ENCODE measurements at places on chromosomes 5 and 9.

DNA sequence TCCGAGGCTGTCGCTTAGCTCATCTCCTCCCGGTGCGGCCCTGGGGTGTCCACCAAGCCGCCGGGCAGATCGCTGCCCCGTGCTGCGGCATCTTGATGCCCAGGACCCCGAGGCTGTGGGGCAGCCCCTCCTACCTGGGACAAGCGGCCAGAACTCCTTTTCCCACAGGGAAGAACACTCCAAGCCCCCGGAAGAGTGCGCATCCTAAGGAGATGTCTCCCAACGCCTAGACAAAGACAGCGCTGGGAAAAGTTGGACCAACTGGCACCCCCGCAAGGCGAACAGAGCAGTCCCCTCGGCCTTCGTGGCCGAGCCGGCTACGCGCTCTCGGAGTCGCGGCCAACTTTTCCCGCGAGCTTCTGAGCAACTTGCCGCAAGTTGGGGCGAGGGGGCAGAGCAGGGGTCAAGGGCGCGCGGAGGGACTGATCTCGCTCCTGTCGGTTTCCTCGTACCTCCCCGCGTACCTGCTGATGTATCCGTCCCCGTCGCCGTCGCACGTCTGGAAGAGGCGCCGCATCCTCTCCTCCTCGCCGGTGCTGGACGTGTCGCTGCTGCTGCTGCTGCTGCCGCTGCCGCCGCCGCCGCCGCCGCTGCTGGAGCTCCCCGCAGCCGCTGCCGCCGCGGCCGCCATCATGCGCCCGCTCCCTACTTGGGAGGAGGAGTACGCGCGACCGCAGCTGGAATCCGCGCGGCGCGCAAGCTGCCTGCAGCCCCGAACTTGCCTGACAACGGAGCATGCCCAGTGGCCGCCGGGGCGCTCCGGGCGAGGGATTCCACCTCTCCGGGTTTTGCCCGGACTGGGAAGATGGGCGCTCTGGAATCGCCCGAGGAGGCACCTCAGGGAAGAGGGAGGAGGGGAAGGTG is at the start of gene MCC:
Gene MCC (minus strand): TSS at position 673 of the 864 bp plus-strand sequence.
- DNase-seq: peak; percentile 96

DNA sequence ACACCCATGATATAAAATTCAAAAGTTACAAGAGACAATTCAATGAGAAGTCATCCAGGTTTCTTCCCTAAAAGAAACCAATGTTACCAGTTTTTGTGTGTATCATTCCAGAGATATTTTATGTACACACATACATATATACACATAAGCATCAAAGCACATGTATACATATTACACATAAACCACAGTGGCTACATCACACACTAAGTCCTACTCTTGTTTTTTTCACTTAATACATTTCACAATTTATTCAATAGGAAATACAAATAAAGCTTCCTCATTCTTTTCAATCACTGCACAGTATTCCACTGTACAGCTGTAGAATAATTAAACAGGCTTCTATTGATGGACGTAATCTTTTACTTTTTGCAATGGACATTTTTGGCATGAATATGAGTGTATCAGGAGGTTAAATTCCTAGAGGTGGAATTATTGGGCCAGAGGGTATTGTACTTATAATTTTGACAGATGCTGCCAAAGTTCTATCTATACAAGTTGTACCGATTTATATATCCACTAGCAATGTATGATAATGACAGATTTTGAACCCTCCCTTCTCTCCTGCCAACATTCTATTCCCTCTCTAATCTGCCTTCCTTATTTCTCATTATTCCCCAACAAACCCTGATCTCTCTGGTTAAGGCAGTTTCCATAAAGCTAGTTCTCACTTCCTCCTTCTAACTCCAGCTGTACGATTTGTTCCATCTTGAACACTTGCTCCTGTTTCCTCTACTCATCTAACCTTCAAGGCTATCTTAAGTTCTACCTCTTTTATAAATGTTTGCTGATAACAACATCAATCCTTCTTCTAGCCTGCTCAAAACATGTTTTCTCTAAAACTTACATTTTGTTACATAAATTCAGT is 35.2 kb downstream of the MRPS27 start:
- DNase-seq: no peak

GRCh38 chr5:72996632-72997031 is 40.8 kb downstream of the FCHO2 start:
- DNase-seq: no peak

- no peak for DNase-seq
Observed at GRCh38 chr5:43573058-43573457, 16.2 kb upstream of the PAIP1 start.

DNA sequence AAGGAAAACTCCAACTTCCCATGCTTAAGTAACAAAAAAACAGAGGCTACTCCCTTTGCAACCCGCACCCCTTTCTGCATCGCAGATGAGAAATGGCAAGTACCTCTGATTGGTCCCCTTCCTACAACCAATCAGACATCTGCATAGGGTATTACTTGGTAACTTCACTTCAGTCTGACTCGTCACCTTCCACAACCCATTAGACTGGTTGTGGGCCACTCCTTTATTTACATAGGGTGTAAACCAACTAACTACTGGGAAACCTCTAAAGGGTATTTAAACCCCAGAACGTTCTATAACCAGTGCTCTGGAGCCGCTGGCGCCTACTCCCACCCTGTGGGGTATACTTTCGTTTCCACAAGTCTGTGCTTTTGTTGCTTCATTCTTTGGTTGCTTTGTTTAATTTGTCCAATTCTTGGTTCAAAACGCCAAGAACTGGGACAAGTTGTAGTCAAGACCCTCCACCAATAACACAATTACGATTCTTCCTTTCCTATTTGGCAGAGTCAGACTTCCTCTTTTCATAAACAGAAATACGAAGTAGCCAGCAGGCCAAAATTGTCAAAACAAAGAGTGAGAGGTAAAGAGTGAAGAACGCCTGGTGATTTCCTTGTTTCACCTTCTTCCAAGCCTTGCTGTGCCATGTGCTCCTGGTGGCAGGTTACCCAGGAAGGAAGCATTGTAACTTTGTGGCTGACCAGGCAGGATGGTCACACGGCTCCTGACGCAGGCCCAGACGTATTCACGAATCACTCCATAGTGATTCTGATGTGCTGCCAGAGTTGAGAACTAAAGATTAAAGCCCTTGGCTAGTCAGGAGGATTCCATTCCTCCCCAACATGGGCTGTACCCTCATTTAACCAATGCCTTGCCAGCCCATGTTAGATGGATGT is 477.4 kb downstream of the ARHGEF28 start:
- peak; percentile 60 for DNase-seq

DNA sequence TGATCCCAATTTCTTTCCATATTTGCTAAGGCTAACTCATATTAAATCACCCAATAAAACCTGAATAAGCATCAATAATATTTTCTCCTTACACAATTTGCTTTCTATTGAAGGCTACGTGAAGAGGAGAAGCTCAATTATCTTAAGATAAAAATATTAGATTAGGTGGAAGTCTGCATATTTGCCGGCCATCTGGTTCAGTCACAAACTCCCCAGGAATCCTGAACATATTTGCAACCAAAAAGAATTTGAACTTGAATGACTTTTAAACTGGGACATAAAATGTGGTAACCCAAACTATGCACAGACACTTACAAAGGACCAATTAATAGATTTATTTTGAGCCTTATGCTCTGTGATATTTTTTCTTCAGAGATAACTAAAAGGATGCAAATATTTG is 92.3 kb downstream of the HAPLN1 start:
- DNase-seq: no peak

- no peak for DNase-seq
Observed at GRCh38 chr9:84748112-84748511, 78.6 kb downstream of the NTRK2 start.

DNA sequence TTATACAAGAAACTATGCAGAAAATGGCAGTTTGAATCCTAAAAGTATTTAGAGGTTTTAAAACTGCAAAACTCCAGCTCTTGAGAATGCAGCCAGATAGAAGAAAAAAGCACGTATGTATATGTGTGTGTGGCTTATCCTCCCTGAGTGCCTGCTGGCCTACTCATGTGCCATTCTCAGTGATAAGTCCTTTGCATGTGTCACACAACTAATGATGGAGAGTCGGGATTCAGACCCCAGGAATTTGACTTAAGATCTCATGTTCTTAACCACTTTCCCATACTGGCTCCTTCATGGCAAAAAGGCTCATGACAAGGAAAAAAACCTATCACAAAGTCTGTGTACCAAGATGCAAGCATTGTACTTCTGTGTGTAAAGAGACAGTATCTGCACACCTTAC is 26.6 kb downstream of the SMARCA2 start:
- no peak for DNase-seq

DNA sequence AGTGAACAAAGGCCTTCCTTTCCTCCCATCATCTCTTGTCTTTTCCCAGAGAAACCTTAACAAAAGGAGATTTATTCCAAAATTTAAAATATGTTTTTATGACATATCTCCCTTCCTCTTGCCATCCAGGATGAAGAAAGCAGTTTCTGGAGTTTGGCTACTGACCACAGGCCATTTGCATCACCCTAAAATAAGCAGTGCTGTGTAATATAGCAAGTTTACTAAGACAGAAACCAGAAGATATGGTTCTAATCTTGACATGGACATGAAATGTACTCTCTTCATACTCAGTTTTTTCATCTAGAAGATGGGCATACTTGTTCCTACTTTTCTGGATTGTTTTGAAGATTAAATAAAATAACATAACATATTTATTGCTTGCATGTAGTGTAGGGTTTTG is 50.2 kb upstream of the ZFAND5 start:
- DNase-seq: no peak

DNA sequence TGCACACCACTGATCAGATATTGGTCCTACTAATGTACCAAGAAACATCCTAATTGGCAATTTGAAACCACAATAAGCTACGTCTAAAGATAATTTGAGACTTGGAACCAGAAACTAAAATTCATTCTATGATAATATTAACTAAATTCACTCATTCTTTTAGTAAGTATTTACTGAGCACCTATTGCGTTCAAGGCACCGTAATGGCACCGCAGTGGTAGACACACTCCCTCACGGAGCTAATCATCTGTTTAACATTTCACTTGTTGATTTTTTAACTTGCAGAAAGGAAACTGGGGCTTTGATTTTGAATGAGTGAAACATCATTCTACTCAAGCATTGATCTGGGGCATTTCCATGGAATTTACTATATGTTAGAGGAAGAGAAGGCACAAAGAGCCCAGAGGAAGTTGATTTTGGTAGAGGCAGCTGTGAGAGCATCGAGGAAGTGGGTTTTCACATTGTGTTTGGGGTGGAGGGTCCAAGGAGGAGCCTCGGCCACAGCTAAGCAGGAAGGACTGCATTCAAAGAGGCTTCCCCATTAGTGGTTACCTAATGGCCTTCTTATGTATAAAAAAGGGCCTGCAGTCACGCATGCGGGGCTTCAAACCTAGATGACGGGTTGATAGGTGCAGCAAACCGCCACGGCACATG is 7.1 kb downstream of the RAPGEF1 start:
- no peak for DNase-seq

- DNase-seq: no peak
Observed at GRCh38 chr9:98396656-98397055, 141.2 kb upstream of the TBC1D2 start.

- no peak for DNase-seq
Observed at GRCh38 chr5:67052034-67052433, 144.6 kb downstream of the CD180 start.

- peak; percentile 15 for DNase-seq
Observed at GRCh38 chr5:9421884-9422283, 124.0 kb downstream of the SEMA5A start.

GRCh38 chr5:52334367-52334766 is 453.3 kb upstream of the ITGA1 start:
- no peak for DNase-seq

- DNase-seq: no peak
Observed at GRCh38 chr9:85858056-85858750, 82.7 kb upstream of the NAA35 start.

GRCh38 chr5:16776611-16777251 is 159.4 kb downstream of the MYO10 start:
- DNase-seq: no peak

- no peak for DNase-seq
Observed at GRCh38 chr5:115463983-115464382, 80.6 kb downstream of the FEM1C start.

DNA sequence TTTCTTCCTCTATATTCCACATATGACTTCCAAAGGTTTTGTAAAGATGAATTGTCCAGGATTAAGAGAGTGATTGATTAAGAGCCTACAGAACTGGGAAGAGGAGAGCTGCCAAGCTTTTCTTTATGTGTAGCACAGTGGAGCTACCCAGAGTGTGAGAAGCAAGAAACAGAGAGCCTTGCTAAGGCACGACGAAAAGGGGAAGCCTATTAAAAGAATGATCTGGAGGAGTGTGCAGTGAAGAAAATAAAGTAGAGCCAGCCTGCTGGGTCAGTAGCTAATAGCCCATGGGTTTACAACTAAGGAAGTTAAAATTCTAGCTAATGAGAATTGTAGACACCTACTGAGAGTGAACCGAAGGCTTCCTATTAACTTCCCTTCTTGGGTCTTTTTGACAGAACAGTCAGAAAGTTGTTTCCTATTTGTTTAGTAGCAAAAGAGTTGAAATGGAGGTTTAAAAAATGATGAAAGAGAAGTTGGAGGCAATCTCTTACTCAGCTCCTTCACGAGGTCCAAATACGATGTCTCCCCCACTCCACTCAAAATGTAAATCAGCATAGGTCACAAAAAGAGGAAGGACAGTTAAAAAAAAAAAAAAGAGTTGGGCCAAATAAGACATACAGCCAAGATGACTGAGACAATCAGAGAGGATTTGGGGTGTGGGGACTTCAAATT is 957 bp upstream of the PRR16 start:
- no peak for DNase-seq

- peak; percentile 91 for DNase-seq
Observed at GRCh38 chr5:107557051-107557658, 113.6 kb downstream of the EFNA5 start.

DNA sequence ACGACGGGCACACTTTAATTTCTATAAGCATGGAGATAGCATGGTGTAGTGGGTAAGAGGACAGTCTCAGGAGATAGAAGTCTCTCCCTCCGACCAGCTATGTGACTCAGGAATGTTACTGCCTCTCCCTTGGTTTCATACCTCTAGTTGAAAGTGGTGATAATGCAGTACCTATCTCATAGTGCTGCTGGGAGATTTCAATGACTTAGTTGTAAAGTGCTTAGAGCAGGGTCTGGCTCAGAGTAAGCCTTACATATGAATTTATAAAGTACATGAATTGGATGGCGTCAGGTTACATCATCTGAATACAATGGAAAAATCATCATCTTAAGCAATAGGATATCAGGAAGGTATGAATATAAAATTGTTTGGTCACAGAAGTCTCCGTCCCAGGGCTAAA is 952.8 kb upstream of the EDIL3 start:
- no peak for DNase-seq

DNA sequence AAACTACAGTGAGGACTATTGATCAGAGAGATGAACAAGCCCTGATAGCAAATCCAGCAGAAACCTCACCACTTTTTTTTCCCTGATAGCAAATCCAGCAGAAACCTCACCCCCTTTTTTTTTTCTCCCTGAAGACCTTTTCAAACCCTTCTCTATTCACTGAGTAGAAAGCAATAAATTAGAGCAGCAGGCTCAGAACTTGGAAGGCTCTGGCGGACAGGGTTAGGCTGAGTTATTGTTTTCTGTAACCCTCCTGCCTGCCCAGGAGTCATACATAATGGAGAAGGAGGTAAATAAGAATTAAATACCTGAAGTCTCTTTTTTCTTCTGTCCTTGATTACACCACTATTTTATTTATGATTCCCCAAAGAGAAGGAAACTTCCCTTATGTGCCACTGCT is 136.3 kb upstream of the SNX2 start:
- no peak for DNase-seq

- peak; percentile 26 for DNase-seq
Observed at GRCh38 chr5:75050415-75050814, 1.9 kb downstream of the GCNT4 start.
